ENCODE measurements at places on chromosomes 7 and 10. TPM values are rescaled to one million over a fixed set of nuclear protein-coding genes. Genes with fewer than 3 reads are reported as not detected.

DNA sequence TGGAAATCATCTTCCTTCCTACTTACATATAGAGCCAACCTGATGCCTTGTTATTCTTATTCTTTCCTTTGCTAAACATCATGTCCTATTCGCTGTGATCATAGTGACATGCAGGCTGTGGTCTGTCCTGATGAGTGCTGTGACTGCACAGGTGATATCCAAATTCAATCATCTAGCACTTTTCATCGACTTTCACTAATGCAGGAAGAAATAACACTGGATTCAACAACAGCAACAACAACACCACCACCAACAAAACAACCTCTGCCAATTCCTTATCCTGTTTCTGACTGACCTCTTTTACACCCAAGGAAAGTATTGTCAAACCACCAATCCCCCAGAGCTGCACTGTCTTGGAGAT is 203.2 kb upstream of the PHYHIPL start:
- no peak for DNase-seq
- no peaks in the 10 kb centered on the region for H3K36me3 ChIP-seq
- no peaks in the 10 kb centered on the region for H3K27me3 ChIP-seq
- no peak overlapping the region for H3K4me3 ChIP-seq
- H3K4me1 ChIP-seq: no peaks in the 10 kb centered on the region

- no peak for DNase-seq
- peaks cover 37% of the 10 kb centered on the region for H3K36me3 ChIP-seq
- H3K4me1 ChIP-seq: peaks cover 9% of the 10 kb centered on the region
- no peaks in the 10 kb centered on the region for H3K27me3 ChIP-seq
- H3K27ac ChIP-seq: no peak overlapping the region
These were observed 12.9 kb downstream of the ARL3 start for GRCh38 chr10:102701272-102701671.

DNA sequence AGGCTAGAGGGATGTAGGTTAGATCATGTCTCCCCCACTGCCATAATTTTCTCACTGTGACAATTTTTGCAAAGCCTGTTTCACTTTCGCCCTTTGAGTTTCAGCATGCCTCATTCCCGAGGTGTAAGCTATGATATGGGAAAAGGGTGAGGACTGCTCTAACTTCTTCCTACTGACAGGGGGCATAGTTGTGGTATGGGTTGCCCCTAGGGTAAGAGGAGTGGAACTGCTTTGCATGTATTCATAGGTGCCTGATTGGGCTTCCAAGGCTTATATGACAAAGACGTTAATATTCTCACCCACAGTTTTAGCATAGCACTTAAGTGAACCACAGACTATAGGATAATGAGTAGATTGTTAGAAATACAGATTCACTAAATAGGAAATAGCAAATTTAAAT is 148.7 kb downstream of the BBS9 start:
- H3K4me3 ChIP-seq: no peak overlapping the region
- H3K4me1 ChIP-seq: no peaks in the 10 kb centered on the region
- H3K36me3 ChIP-seq: peaks cover 11% of the 10 kb centered on the region
- H3K27ac ChIP-seq: no peak overlapping the region

DNA sequence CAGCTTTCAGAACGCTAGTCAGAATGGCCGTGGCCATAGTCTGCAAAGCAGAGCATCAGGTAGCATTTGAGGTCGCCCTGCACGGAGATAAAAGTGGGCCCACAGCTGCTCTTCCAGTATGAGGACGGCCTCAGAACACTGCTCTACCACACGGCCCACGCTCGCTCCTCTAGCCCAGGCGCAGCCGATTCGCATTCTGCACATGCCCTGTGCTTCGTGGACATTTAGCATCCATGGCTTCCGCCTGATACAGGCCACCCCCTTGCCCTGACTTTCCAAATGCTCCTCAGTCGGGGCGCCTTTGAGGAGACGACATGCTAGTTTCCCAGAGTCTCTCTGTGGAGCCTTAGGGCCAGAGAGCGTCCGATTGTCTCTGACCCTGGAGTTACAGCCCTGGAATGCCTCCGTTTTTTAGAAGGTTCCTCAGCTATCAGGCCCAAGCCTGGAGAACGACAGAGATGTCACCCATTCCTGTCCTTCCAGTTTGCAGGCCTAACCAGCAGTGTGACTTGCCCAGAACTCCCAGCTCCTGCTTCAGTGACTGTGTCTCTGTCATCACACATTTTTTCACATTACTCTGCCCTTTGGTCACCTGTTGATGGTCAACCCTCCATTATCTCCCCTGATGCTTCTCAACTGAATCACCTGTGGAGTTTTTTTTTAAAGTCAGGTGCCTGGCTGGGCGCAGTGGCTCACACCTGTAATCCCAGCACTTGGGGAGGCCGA is 14.3 kb downstream of the STRA8 start:
- DNase-seq: no peak
- no peaks in the 10 kb centered on the region for H3K27me3 ChIP-seq
- H3K27ac ChIP-seq: no peak overlapping the region
- H3K4me1 ChIP-seq: no peaks in the 10 kb centered on the region
- H3K36me3 ChIP-seq: no peaks in the 10 kb centered on the region

ODAD2 gene
- not detected for total RNA-seq

ELFN1 gene
- 18.6 TPM for total RNA-seq

DNA sequence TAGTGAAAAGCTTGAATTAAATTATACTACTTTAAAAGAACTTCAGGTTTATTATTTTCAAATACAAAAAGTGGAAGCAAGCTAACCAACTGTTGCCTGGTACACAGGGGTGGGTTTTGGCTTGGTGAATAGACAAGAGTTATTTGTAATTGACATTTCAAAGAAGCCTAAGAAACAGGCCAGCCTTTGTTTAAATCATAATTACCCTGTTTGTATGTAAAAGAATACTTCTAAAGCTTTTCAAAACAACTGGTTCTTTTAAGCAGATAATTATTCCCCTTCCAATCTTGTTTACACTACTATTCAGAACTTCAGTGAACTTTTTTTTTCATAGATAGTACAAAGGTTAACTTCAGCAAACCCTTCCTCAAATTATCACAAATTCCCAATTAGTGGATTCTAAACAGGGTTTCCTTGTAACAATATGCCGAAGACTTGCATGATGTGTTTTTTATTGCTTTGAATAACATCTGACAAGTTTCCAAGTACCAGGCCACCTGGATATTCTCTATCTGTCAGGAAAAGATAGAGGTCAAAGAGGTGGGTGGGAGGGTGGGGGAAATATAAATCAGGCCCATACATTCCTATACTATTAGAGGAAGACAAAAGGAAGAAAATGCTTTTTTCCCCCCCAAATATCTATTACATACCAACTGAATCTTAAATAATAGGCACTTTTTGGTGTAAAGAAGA is 20.4 kb downstream of the SSMEM1 start:
- no peaks in the 10 kb centered on the region for H3K4me1 ChIP-seq
- no peak overlapping the region for H3K4me3 ChIP-seq
- DNase-seq: no peak
- H3K27me3 ChIP-seq: no peaks in the 10 kb centered on the region
- no peaks in the 10 kb centered on the region for H3K36me3 ChIP-seq

PNLIPRP1 gene
- 0.81 TPM for total RNA-seq

DNA sequence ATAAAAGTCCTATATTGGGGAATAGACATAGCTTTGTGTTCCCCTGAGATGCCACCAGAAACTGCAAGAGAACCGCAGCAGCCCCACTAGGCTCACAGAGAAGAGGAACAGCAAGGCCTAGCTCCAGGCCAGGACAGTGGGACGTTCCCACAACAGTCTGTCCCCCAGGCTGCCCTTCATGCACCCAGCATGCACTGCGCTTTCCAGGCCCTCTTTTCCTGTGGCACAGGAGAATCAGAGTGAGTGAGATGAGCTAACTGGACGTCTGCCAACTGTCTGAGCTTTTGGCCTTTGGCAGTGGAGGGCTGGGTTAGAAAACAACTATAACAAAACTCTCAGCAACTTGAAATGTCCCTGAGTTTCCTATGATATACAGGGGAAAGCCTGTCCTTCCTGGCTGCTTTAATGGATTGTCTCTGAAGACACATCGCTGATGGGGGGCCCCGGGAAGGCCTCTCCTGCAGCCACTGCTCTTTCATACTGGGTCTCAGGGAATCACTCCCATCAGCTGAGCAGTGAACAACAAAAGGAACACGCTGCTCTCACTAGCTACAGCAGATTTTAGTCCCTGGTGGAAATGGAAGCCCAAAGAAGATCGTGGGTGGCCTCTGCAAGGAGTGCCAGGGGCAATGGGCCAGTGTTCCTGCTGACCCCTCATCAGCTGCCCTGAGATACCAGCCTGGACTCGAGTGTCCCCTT is 53.5 kb downstream of the PODXL start:
- H3K4me1 ChIP-seq: peaks cover 14% of the 10 kb centered on the region
- H3K36me3 ChIP-seq: peaks cover 36% of the 10 kb centered on the region
- peak; percentile 84 for DNase-seq

GRCh38 chr7:95718577-95719410 is 53.6 kb upstream of the DYNC1I1 start:
- peaks cover 6% of the 10 kb centered on the region for H3K27me3 ChIP-seq
- DNase-seq: no peak
- H3K27ac ChIP-seq: no peak overlapping the region
- H3K4me3 ChIP-seq: no peak overlapping the region
- no peaks in the 10 kb centered on the region for H3K36me3 ChIP-seq

- H3K27ac ChIP-seq: no peak overlapping the region
- DNase-seq: no peak
- H3K4me1 ChIP-seq: no peaks in the 10 kb centered on the region
- no peaks in the 10 kb centered on the region for H3K27me3 ChIP-seq
These were observed 216.7 kb upstream of the NPVF start for GRCh38 chr7:25444991-25445390.

DNA sequence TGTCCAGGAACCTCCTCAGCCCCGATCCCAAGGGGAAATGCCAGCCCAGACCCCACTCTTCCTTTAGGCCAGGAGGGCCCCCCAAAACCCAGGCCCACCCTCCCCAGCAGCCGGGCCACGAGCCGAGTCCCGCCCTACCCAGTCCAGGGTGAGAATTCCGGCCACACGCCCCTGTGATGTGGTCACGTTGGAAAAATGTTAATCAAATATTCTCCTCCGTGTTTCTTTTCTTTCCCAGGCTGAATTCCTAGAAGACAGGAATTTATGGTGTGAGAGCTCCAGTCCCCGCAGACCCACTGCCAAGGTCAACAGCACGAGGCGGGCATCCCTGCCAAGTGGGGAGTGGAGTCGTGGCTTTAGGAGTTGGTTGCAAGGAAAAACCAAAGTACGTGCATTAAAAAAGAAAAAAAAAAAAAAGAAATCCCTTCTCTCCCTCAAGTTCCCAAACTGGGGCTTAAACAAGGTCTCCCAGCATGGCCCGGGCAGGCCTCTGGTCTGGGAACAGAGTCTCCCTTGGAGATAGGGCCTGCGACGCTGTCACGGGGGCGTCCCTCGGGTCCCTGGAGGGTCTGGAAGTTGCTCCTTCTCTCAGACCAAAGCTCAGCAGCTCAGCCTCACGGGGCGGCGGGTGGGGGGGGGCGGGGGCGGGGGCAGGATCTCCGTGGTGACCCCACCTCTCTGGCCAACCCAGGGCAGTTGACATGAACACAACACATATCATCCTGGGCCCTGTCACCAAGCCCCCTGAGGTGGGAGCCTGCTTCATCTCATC is 28.1 kb upstream of the ELN start:
- DNase-seq: no peak
- H3K4me1 ChIP-seq: peaks cover 17% of the 10 kb centered on the region
- H3K36me3 ChIP-seq: no peaks in the 10 kb centered on the region
- no peaks in the 10 kb centered on the region for H3K27me3 ChIP-seq

DNA sequence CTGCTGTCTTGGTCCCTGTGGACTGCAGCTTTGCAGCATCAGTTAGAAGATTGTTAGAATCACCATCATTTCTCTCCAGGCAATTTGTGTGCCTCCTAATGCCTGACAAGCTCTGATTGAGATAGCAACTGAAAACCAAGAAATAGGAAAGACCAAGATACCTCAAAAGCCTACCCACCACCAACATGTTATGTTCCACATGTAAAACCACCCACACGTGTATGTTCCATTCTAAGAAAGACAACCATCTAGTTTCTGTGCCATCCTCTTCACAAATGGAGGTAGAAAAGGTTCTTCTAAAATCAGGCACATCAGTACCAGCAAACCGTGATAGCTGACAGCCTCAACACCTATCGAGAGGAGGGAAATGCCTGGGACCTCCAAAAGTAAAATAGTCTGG is 46.9 kb downstream of the TASOR2 start:
- H3K4me3 ChIP-seq: no peak overlapping the region
- no peaks in the 10 kb centered on the region for H3K27me3 ChIP-seq
- no peaks in the 10 kb centered on the region for H3K36me3 ChIP-seq
- no peak overlapping the region for H3K27ac ChIP-seq

DNA sequence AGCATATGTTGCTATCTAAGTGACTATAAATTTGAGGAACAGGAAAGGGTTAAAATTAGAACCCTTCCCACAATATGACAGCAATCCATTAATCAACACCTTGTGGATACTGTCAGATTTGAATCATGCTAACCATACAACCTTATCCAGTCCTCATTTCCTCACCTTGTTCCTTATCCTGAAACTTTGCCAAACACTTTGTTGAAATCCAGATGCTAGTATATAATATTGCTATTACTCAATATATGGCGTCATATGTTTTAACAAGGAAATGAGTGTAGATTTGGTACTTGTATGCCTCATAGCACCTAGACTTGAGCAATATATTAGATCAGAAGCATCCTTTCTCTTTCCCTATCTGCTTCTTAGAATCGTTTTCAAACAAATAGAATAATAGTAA is 66.3 kb upstream of the SLC25A13 start:
- H3K27me3 ChIP-seq: no peaks in the 10 kb centered on the region
- no peak for DNase-seq
- no peaks in the 10 kb centered on the region for H3K4me1 ChIP-seq
- H3K4me3 ChIP-seq: no peak overlapping the region
- H3K36me3 ChIP-seq: no peaks in the 10 kb centered on the region
